Stimulated activated CD4-positive, alpha-beta T cell treated with anti-CD3 and anti-CD28 coated beads, Interleukin-1b, Interleukin-23, amount 100 ng/mL, for 1 hour (primary cell): ENCODE measurements at places on chromosomes 11 and 22.

- DNase-seq = no peak
Observed at GRCh38 chr11:122634501-122634900, 21.0 kb upstream of the UBASH3B start.

DNA sequence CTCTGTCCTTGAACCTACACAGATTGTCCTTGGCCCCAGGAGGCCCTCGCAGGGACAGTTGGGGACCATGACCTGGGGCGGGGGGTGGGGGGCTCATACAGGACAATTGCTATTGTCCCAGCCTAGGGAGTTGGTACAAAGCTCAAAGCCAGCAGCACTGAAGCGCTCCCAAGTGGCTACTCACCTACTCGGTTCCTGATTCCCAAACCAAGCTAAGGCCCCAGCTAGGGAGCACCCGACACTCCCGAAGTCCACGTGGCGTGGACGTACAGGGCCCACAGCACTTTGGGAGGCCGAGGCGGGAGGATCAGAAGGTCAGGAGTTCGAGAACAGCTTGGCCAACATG, 80.6 kb downstream of the CELSR1 start:
- no peak for DNase-seq

DNA sequence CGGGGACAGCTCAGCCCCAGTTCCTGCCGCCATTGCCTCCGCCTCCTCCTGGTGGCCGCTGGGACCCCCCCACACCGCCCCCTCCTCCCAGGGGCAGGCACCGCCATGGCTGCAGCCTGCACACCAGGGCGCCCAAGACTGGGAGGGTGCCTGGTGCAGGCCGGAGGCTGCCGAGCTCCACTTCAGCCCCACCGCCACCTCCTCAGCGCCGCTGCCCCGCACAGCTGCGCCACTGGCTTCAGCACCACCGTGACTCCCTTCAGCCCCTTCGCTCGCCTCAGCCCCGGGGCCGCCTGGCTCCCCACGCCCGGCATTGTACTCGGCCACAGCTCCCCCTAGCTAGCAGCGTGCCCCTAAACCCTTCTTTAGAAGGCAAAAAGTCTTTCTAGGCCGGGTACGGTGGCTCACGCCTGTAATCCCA, 131.1 kb downstream of the CRYBB2 start:
- DNase-seq = no peak

GRCh38 chr11:10450462-10451425, 4.3 kb upstream of the AMPD3 start:
- DNase-seq = no peak

DNA sequence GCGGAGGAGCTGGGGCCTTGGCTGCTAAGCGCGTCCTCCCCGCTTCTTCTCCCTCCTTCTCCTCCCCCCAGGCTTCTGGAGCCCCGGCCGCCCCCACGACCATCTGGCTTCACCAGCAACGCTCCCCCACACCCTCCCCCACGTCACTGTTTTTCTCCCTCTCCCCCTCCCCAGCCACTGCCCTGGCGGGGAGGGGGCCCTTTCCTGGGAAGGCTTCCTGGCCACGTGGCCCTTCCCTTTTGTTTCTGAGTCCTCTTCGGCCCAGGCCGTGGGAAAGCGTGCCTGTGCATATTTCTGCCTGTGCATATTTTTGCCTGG, 27.7 kb downstream of the RTN4R start:
- DNase-seq = no peak
